EH (cell line): ENCODE measurements at places on chromosomes 11 and 22.

DNA sequence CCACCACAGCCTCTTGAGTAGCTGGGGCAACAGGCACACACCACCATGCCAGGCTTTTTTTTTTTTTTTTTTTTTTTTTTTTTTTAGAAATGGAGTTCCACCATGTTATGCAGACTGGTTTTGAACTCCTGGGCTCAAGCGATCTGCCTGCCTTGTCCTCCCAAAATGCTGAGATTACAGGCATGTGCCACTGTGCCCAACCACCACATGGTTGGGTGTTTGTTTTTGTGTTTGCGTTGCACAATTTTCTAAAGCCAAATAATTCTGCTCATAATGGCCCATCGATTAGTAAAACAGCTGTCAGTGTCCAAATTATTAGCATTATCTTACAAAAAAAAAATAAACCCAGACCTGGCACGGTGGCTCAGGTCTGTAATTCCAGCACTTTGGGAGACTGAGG is 65.8 kb downstream of the DDIAS start:
- no peak for DNase-seq

GRCh38 chr11:101617735-101618332 is 34.0 kb upstream of the TRPC6 start:
- no peak for DNase-seq

DNA sequence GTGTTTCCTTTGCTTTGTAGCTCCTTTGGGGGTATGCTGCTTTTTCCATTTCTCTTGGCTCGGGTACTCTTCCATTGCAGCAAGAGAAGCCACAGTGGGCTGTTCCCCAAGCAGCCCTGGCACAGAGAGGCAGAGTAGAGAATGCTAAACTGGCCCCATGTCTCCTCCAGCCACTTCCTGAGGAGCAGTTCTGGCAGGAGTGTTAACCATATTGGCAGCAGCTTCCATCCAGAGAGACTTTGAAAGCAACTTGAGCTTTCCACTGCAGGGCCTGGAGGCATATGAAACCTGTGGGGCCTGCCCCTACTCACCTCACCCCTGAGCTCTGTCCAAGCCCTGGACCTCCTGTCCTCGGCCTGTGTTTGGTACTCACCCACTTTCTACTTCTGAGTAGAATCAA is 61.8 kb downstream of the ALX4 start:
- peak; percentile 24 for DNase-seq

DNA sequence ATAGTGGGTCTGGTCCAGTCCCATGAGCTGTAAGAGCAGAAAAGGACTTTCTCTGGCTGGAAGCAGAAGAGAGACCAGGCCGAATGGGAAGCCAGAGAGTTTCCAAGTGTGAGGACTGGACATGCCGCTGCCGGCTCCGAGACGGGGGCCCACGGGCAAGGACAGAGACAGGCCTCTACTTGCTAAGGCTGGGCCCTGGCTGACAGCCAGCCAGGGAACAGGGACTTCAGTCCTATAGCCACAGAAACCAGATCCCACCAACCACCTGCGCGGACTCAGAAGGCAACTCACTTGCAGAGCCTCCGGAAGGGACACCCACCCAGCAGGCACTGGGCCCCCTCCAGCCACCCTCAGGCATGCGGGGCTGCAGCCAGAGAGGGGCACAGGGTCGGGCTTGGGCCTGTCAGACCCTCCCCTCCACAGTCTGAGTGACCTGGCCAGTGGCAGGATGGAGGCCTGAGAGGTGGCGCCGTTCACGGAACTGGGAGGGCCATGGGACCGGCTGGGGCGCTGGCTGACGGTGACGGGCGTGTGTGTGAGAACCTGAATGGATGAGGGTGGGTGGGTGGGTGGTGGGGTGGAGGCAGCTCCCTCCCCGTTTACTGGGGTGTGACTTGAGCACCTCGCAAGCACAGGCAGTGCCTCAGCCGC is 47.8 kb upstream of the A4GALT start:
- DNase-seq = no peak

DNA sequence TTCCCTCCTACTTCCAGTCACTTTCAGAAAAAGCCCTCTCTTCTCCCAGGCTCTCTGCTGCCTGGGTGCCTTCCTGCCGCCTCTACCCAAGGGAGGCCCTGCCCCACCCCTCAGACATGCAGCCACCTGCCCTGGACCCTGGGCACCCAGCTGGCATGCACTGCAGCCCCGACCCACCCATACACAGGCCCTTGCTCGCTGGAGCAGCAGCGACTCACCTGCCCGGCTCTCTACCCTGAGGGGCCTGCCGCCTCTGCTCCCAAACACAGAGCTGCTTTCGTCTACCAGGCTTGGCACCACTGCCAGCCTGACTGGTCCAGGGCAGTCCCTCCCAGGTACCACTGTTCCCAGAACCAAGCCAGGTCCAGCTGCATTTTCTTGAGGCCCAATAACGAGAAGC is 1.2 kb upstream of the TSSK2 start:
- no peak for DNase-seq
